ENCODE measurements at places on chromosomes 1 and 21. TPM values are rescaled to one million over a fixed set of nuclear protein-coding genes. Genes with fewer than 3 reads are reported as not detected.

The NCMAP gene
- 0.25 TPM for total RNA-seq

The NUAK2 gene
- total RNA-seq: 49.6 TPM

The ANXA9 gene
- total RNA-seq: 0.49 TPM

The TDRD10 gene
- total RNA-seq: 4.9 TPM

The ASPM gene
- 4.2 TPM for total RNA-seq

The AMY2A gene
- not detected for total RNA-seq

DNA sequence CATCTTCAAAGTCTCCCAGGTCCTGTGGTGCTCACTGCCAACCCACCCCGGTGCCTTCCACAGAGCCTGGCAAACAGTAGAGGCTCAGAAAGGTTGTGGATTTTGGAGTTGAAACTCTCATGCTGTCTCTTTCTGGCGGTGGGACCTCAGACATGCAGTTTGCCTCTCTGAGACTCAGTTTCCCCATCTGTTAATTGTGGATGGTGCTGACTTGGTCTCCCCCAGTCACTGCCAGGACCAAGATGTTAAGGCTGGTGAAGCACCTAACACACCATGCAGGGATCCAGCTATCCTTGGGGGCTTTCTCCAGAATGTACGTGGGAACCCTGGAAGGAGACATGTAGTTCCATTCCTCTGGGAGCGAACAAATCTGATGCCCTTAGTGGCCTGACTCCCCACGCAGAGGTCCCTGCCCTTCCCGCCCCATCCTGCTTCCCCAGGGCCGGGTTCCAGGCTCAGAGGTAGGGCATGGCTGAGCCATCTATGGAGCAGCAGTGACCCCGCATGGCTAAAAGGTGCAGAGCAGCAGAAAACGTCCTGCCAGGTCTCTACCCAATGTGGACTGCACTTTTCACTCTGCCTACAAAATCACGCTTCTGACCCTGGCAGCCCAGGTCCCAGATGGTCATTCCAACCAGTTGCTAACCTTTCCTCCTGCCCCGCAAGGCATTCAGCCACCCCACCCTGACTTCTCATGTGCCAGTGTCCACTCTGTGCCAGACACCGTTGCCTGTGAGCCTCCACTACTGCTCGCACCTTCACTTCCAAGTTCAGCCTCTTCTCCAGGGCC, 9.2 kb upstream of the TTC22 start:
- peak; percentile 87 for DNase-seq

- DNase-seq: no peak
Measured at GRCh38 chr1:239722035-239722434, 335.7 kb downstream of the CHRM3 start.
